ENCODE measurements at places on chromosomes 4 and X.

GRCh38 chrX:132948648-132949260 is 9.7 kb downstream of the HS6ST2 start:
- no peak for DNase-seq

DNA sequence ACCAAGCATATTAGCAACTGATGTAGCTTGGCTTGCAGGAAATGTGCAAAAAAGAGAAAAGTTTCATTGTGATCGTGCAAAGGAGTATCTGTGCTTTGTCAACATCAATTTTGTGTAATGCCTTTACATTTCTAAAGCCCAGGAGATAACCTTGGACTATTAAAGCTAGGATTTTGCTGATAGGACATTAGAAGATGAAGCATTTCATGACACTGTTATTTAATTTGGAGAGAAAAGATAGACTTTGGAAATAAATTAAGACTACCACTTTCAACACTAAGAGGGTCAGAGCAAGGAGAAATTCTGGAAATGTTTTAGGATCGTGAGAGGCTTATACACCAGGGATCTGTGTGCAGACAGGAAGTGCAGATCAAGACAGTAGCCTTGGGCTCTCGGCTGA is 120.6 kb upstream of the MID1 start:
- DNase-seq: no peak

DNA sequence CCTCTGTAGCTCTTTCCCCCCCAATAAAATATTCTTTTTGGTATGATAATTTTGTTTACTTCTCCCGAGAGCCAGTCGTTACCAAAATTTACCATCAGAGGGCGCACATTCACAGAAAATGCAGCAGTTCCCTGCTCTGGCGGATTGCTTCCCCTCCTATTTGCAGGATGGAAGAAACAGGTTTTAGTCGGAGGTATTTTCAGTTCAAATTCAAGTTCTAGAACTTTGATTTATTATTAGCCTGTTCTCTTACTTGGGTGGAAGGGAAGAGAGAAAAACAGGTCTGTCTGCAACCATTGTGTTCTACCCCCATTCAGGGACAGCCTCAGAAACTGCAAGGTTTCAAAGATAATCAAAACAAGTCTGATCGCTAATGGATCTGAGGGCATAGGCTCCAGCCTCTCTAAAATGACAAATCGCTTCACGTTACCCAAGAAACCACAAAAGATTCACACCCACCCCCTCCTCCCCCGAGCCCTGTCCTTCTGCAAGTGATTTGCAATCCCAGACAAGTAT is 263.8 kb upstream of the RPS6KA3 start:
- DNase-seq: peak; percentile 21

DNA sequence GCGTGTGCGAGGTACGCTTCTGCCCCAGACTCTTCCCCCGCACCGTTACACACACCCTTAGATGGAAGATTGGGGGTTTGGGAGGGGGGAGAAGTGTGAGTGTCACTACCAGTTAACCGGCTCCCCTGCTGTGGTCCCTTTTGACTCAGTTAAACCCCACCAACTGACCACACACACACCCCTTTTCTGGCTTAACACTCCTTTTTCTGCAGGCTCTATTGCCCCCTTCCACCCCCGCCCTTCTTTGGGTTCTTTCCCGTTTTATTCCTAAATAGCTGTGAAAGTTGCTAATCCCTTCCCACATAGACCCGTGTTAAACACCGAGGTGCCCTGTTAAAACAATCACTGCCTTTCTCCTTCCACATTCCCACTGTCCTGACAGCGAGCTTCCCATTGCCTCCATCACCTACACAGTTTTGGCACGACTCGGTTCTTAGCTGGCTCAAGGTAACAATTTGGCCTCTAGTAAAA is 3.7 kb upstream of the NR3C2 start:
- DNase-seq: no peak

GRCh38 chrX:74465424-74465823 is 44.1 kb downstream of the SLC16A2 start:
- no peak for DNase-seq

DNA sequence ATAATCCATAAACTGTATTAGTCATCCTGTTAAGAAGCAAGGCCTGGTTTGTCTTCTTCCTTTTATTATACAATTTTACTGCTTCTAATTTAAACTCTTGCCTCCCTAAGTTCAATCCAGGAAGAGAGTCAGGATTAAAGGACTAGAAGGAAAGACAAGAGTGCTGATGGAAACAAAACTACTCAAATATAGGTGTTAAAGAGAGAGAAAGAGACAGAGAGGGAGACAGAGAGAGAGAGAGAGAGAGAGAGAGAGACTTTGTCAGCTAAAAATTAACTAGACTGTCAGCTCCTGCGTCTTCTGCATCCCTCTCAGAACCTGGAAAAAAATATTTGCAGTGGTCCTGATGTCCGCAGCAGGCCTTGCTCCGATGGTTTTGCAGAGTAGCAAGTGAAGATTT is 13.5 kb upstream of the FGG start:
- no peak for DNase-seq
